GM12864 (cell line): ENCODE measurements at places on chromosomes 7 and 10.

DNA sequence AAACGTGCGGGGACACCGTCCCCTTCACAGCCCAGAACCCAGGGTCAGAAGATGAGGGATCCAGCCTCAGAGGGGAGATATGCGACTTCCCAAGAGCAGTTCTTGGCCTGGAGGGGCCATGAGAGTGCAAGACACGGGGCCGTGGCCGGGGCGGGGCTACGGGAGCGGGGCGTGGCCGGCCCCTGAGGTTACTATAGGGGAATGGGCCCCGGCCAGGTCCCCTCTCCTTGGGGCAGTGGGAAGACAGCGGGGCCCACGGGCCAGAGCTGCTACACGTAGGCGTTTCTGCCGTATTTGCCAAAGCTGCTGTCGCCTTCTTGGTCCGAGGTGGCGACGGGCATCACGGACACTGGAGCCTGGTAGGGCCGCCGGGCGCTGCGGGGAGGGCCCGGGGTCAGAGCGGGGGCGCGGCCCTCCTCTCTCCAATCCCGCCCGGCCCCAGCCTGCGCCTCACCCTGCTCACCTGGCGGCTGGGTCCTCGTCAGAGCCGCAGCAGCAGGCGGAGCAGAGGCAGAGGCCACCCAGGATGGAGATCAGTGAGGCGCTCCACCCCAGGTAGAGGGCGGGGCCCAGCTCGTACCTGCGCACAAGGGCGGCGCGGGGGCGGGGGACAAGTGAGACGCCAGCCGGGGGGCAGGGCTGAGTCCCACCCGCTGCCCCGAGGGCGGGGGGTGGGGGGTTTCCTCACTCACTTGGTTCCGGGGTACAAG lies 5.3 kb downstream of the CLDN15 start:
- no peak for DNase-seq

GRCh38 chr10:33193701-33194521 lies 140.6 kb downstream of the NRP1 start:
- no peak for DNase-seq

- DNase-seq: no peak
Measured at GRCh38 chr10:47245731-47246350, 54.2 kb upstream of the GDF10 start.

GRCh38 chr7:98831641-98832221 lies 38.1 kb downstream of the TMEM130 start:
- DNase-seq: no peak

DNA sequence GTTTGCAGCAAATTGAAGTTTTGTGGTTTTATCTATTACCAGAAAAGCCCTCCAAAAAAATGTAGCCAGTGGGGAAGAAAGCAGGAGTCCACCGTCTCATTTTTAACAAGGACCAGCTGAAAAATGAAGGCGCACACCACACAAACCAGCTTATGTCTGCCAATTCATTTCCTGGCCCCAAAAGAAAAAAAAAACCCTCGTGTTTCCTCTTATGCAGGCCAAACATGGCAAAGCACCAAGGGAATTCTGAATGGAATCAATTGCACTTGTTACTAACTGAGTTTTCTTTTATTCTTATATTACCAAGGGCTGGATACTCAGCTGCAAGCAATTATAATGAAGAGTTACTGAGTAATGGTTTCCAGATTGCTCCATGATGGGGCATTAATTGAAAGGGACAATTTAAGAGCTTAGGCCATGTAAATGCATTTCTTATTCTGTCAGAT lies 428.3 kb upstream of the NPVF start:
- DNase-seq: no peak
